Transverse colon (tissue), 4 donors: ENCODE measurements at places on chromosomes 16 and 17. TPM values are rescaled to one million over a fixed set of nuclear protein-coding genes. Genes with fewer than 3 reads are reported as not detected.

Gene PRSS21
- total RNA-seq: not detected

DNA sequence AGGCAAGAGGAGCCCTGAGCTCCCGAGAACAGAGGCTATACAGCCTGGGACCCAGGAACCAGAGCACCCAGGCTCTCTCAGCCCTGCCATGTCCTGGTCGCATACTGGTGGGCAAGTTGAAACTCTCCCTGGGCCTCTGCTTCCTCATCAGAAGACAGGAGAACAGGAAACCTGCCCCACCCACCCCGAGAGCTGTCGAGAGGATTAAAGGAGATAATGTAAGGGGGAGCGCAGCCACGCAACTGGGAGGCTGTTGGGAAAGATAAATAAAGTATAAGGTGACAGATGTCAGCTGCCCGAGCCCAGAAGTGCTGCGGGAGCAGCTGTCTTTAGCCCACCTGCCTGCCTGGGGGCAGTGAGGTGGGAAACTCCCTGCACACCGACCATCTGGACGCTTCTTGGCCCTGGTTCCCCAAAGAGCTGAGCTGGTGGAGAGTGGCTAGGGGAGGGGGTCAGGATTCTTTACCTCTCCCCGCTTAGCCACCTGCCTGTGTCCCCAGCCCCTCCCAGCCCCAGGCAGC, 6.8 kb downstream of the KIF19 start:
- peak overlapping the region; percentile 45 for H3K27ac ChIP-seq
- no peaks in the 10 kb centered on the region for H3K36me3 ChIP-seq
- H3K4me1 ChIP-seq: no peaks in the 10 kb centered on the region
- peak; percentile 50 for DNase-seq

Gene CPNE7
- total RNA-seq: 0.41 TPM

- H3K36me3 ChIP-seq: no peaks in the 10 kb centered on the region
- no peaks in the 10 kb centered on the region for H3K27me3 ChIP-seq
- no peak overlapping the region for H3K27ac ChIP-seq
- no peak for DNase-seq
- H3K4me1 ChIP-seq: peaks cover 11% of the 10 kb centered on the region
Measured at GRCh38 chr16:27751676-27752075, 201.7 kb downstream of the KATNIP start.

Gene TP53TG3B
- total RNA-seq: not detected

GRCh38 chr17:5919089-5919488, 151.1 kb upstream of the WSCD1 start:
- no peaks in the 10 kb centered on the region for H3K36me3 ChIP-seq
- H3K27me3 ChIP-seq: no peaks in the 10 kb centered on the region
- no peaks in the 10 kb centered on the region for H3K4me1 ChIP-seq

Gene KRTAP4-6
- total RNA-seq: not detected

DNA sequence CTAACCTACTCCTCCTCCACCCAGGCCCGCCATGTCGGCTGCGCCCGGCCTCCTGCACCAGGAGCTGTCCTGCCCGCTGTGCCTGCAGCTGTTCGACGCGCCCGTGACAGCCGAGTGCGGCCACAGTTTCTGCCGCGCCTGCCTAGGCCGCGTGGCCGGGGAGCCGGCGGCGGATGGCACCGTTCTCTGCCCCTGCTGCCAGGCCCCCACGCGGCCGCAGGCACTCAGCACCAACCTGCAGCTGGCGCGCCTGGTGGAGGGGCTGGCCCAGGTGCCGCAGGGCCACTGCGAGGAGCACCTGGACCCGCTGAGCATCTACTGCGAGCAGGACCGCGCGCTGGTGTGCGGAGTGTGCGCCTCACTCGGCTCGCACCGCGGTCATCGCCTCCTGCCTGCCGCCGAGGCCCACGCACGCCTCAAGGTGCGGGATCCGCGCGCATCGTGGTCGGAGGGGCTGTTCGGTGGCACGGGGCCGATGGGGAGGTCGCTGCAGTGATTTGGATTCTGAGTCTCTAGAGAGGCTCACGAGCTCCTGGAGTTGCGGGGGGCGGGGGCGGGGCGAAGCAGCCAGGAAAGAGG, 878 bp downstream of the TRIM72 start:
- peaks cover 29% of the 10 kb centered on the region for H3K4me1 ChIP-seq
- no peaks in the 10 kb centered on the region for H3K36me3 ChIP-seq
- H3K27me3 ChIP-seq: peaks cover 73% of the 10 kb centered on the region
- H3K27ac ChIP-seq: no peak overlapping the region

DNA sequence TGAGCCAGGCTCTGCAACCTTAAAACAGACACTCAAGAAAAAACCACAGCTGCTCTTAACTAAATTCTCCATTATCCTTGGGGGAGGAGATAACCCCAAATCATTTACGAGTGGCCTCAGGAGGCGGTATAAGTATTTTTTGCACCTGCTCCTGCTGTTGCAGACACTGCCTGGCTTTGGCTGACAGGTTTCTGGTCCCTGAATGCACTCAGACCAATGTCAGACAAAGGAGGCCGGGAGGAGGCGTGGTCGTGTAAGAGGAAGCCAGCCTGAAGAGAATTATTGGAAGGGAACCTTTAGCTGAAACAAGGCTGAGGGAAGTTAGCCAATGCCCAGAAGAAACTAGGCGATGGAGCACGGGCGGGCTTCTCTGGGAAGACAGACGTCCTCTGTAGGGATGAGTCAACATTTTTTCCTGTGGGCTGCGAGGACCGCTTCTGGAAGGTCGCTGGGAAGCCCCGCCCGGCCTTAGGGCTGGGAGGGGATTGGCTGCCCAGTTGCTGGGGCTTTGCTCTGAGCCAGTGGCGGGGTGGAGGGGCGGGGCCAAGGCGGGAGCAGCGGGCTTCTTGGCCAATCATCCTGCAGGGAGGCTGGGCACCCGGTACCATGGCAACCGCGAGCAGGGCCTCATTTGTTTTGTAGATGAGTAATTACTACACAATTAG, 82.3 kb downstream of the CCDC182 start:
- no peaks in the 10 kb centered on the region for H3K36me3 ChIP-seq
- peak overlapping the region; percentile 28 for H3K4me3 ChIP-seq
- H3K27ac ChIP-seq: peak overlapping the region; percentile 79

Gene UBALD2
- 51.2 TPM for total RNA-seq

Gene FNDC8
- not detected for total RNA-seq

Gene CHST5
- total RNA-seq: 26.3 TPM

DNA sequence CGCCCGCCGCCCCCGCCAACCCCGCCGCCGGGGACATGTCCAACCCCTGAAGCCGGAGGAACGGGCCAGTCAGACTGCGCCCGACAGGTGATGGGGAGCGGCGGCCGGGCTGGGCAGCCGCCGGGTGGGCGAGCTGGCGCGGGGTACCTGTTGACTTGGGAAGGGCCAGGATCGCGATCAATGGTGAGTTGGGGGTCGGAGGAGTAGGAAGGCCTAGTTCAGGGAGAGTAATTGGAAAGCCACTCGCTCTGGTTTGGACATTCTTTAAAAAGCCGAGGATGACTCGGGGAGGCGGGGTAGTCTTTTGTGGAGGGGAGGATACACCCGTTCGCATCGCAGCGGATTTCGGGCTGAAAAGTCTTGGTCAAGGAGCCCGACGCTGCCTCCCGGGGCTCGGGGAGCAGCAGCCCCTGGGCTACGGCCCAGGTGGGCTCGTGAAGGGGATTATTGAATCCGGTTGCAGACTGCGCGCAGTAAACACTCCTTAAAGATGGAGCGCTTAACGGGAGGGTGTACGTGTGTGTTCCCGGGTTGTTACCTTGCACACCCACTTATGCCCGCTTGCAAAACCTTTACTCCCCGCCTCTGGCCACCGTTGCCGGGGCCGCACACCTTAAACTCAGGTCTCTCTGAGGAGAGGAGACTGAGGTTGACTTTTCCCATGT, 123.8 kb downstream of the GOSR1 start:
- peak overlapping the region; percentile 94 for H3K27ac ChIP-seq
- H3K36me3 ChIP-seq: no peaks in the 10 kb centered on the region
- H3K4me3 ChIP-seq: peak overlapping the region; percentile 60
- H3K27me3 ChIP-seq: no peaks in the 10 kb centered on the region

GRCh38 chr17:35052780-35053179, 10.7 kb downstream of the RFFL start:
- H3K4me1 ChIP-seq: peaks cover 36% of the 10 kb centered on the region
- DNase-seq: no peak
- H3K27me3 ChIP-seq: no peaks in the 10 kb centered on the region
- peak overlapping the region; percentile 67 for H3K27ac ChIP-seq
- H3K4me3 ChIP-seq: no peak overlapping the region

Gene IRF8
- total RNA-seq: 20.7 TPM

Gene FOXL1
- total RNA-seq: 1.2 TPM

GRCh38 chr16:61814726-61815347, 221.4 kb downstream of the CDH8 start:
- H3K27ac ChIP-seq: no peak overlapping the region
- no peak for DNase-seq
- no peaks in the 10 kb centered on the region for H3K4me1 ChIP-seq

- no peak overlapping the region for H3K4me3 ChIP-seq
- H3K27ac ChIP-seq: no peak overlapping the region
- peaks cover 3% of the 10 kb centered on the region for H3K27me3 ChIP-seq
- DNase-seq: no peak
- H3K4me1 ChIP-seq: peaks cover 13% of the 10 kb centered on the region
Measured at GRCh38 chr16:81442220-81442915, 2.2 kb upstream of the CMIP start.

GRCh38 chr16:54620197-54620596, 310.5 kb upstream of the IRX5 start:
- H3K4me1 ChIP-seq: no peaks in the 10 kb centered on the region
- H3K4me3 ChIP-seq: no peak overlapping the region
- no peak for DNase-seq
- H3K36me3 ChIP-seq: no peaks in the 10 kb centered on the region

DNA sequence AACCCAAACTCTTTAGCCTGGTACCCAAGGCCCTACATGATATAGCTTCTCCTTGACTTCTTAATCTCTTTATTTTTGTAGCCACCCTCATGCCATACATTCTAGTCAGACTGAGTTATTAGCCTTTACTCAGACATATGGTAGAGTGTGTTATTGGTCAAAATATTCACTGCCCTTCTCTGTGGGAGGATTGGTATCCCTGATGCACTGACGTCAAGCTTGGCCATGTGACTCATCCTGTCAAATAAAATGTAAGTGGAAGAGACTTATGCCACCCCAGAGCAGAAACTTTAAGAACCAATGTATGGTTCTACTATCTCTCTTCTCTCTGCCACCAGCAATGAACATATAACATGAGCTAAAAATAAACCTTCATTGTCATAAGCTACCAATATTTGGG, 12.2 kb upstream of the BEAN1 start:
- H3K36me3 ChIP-seq: no peaks in the 10 kb centered on the region
- H3K4me1 ChIP-seq: no peaks in the 10 kb centered on the region

Gene HAP1
- total RNA-seq: not detected

DNA sequence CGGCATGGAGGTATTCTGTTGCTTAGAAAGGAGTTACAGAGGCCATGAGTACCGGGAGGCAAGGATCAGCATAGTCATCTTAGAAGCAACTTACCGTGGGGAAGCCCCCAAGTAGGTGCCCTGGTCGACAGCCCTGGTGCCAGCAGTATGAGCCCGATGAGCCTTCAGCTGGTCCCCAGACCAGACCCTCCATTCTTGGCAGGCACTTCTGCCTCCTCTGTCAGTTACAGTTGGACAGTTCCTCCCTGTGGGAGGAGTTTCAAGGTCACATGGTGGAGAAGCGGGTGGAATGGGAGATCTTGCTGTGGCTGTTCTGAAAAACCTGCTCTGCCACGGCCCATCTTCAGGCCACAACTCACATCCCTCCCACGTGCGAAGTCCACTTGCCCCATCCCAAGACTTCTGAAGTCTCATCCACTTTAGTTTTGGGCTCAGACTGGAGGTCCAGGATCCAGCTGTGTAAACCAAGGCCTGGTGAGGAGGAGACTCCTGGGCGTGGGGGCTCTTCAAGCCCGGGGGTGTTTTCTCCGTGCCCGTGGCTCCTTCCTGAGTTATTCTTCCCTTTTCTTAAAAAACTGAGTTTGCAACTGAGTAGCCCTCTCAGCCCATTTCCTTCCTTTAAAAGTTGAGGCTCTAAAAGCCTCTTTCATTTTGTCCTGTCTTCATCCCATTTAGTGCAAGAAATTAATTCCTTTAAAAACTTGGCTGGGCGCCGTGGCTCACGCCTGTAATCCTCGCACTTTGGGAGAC, 133.5 kb downstream of the SEC14L1 start:
- no peaks in the 10 kb centered on the region for H3K36me3 ChIP-seq
- no peak for DNase-seq
- H3K4me1 ChIP-seq: no peaks in the 10 kb centered on the region

DNA sequence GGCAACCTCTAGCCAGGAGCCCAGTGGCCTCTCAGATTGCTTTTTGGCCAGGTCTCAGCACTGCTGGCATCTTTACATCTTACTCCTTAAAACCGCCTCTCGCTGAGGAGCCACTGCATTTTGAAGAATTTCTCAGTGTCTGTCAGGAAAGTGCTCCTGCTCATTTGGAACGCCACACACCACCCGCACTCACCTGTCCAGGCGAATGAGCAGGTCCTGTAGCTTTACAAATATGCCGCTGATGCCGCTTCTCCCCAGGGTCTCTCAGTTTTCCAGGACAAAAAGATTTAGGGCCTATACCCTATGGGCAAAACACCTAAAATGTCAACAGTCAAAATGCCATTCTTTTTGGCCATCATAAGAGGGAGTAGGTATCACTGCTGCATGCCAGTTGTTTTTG, 22.1 kb downstream of the CYB561 start:
- DNase-seq: no peak
- H3K4me1 ChIP-seq: no peaks in the 10 kb centered on the region
- H3K27me3 ChIP-seq: no peaks in the 10 kb centered on the region
- no peak overlapping the region for H3K27ac ChIP-seq
- no peak overlapping the region for H3K4me3 ChIP-seq

Gene ARHGDIG
- total RNA-seq: not detected

Gene OR1A1
- not detected for total RNA-seq

DNA sequence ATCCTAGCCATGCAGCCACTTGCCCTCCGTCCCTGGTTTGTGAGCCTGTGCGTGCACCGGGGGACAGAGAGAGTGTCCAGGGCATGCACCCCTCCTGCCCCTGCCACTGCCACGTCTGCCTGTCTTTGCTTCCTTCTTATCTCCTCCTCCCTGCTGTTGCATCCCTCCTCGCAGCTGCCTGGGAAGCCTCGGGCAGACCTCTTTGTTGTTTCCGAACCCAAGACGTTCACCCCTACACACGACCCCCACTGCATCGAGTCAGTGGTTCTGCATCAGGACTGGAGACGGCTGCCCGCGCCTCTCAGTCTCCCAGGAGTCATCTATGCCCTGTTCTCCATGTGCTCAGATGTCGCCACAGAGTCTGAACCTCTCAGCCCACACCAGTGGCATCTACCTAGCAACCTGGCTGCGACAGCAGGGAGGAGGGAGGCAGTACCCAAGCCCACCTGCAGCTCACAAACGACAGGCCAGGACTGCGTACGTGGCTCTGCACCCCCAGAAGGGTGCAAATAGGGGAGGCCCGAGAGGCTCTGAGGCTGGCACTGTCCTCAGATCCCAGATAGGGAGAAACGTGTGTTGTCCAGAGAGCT, 5.2 kb downstream of the TIMP2 start:
- H3K36me3 ChIP-seq: no peaks in the 10 kb centered on the region
- no peak for DNase-seq
- peaks cover 79% of the 10 kb centered on the region for H3K4me1 ChIP-seq

Gene CTRL
- 1.6 TPM for total RNA-seq

GRCh38 chr16:60166111-60166510, 1432.0 kb upstream of the GOT2 start:
- no peaks in the 10 kb centered on the region for H3K4me1 ChIP-seq
- no peak overlapping the region for H3K4me3 ChIP-seq
- no peaks in the 10 kb centered on the region for H3K27me3 ChIP-seq
- H3K27ac ChIP-seq: no peak overlapping the region
